ENCODE measurements at places on chromosomes 7 and 10. TPM values are rescaled to one million over a fixed set of nuclear protein-coding genes. Genes with fewer than 3 reads are reported as not detected.
A peak's percentile ranks its signal among the peaks of the same experiment; 100 is the strongest.

DNA sequence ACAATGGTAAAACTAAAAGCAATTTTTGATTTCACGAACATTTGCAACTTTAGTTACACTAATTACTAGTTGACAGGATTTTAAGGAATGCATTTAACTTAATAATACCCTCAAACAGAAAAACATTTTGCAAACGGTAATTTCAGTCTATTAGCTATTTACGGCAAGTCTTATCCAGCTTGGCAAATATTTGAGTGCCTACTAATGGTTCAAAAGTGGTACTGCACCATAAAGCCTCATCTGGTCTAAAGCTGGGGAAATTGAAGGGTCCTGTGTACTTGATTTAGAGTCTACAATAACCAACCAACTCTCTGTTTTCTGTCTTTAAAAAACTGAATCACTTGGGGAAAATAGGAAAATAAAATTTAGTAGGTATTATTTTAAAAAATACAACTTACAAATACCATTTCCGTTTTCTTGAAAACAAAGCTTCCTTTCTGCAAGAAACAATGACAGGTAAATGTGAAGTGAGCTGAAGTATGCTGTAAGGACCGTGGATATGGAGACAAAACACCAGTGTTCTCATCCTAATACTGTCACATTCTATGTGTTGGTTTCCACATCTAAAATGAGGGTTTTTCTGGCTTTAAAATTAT is 142.3 kb downstream of the VPS50 start:
- peak; percentile 54 for DNase-seq

DNA sequence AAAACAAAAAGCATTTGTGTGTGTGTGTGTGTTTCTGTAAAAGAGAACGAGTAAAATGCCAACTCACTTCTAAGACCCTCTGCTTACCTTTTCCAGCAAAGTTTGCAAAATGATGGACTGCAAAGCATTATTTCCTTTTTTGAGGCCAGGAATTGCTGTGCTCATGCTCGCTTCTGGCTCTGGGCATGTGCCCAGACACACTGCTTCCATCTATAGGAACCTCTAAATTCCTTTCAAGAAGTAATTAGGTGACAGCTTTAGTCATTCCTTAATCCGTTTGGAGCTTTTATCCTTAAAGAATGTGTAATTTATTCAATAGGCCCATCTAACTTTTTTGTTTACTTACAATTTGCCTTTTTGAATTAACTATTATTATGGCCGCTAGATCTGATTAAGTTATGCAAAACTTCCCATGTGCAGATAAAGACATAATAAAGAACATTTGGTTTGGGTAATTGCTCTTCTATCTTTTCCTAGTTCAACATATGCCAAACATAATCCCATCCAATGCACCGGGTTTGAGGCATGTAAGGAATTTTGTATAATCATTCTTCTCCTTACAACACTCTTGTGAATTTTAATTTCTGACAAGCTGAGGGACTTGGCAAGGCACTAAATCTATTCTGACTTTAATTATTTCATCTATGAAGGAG is 34.7 kb downstream of the A1CF start:
- no peak for DNase-seq

DNA sequence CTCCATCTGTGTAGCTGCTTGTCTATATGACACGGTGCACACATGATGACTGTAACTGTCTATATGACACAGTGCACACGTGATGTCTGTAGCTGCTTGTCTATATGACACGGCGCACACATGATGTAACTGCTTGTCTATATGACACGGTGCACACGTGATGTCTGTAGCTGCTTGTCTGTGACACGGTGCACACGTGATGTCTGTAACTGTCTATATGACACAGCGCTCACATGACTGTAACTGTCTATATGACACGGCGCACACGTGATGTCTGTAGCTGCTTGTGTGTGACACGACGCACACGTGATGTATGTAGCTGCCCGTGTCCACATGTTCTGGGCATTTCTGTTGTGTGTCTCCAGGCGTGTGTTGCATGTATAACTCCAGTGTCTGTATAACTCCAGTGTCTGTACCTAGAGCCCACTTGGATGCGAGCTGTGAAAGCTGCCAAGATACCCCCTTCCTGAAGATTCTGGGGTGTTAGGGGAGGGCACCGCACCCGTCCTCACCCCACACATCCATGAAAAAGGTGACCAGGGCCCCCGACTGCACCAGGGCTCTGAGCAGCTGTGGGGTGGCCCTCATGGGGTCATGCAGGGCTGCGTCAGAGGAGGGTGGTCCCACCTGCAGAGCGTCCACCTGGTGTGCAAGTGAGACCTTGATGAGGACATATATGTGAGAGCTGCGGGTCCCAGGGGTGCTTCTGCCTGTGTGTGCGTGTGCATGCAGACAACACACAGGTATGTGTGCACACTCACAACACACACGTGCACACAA is 137.9 kb downstream of the ELFN1 start:
- no peak for DNase-seq

GRCh38 chr7:157211690-157212089 is 73.0 kb downstream of the UBE3C start:
- DNase-seq, result peak; percentile 87

DNA sequence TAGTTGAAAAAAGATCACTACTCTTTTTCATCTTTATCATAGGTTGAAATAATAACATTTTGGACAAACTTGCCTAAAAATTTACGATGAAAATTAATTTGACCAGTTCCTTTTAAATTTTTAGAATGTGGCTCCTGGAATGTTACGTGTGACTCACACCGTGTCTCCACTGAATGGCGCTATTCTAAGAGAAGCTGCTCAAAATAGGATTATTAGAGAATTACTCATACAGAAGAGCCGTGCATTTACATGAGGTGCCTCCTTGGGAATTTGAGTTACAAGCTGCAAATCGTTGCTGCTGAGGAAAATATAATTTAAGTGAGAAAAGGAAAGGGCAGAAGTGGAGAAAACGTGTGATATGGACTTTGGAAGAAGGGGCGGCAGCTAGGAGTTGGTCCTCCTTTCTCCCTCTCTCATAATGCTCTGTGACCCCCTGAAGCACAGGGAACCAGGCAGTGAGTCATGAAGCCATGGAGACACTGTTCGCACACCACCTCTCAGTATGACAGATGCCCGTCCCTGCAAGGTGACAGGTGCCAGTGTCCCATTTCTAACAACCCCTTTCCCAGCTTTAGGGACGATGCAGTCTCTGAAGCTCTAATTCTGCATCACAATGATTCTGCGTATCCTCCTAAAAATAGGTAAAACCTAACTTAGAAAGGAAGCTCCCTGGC is 323.2 kb upstream of the COBL start:
- no peak for DNase-seq

DNA sequence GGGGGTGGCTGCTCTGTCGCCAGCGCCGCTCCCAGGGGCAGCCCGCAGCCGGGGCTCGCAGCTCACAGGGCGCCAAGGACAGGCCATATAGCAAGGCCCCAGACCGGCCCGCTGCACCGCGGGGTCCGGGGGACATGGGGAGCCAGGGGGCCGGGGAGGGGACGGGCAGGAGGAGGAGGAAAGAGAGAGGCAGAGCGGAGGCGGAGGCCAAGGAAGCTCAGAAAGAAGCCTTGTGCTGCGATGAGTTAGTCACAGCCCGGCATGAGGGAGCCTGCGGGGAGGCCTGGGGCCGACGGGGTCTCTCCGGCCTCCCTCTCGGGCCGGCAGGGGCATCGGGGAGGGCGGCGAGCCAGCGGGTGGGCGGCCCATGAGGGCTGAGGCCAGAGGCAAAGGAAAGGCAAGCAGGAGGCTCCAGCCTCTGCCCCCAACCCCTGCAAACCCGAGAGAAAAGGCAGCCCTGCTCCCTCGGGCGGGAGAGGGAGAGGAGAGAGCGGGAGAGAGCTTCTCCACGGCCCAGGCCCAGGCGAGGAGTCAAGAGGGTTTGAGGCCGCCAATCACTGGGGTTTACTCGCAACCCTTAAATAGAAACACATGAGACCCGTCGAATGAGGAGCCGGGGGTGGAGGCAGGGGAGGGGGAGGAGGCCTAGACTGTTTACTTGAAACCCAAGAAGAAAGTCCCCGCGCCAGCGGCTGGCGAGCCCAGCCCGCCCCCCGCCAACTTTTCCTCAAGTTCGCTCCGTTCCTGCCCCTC is 167.9 kb downstream of the NEURL1 start:
- DNase-seq, result peak; percentile 98

- peak; percentile 31 for DNase-seq
Observed at GRCh38 chr10:51109801-51110533, 35.7 kb downstream of the PRKG1 start.

GRCh38 chr10:37975401-37975991 is 951 bp downstream of the ZNF25 start:
- DNase-seq, result peak; percentile 16

GRCh38 chr10:102413053-102413705 is 5.4 kb downstream of the PSD start:
- no peak for DNase-seq

- peak; percentile 37 for DNase-seq
Observed at GRCh38 chr10:33196710-33197491, 137.6 kb downstream of the NRP1 start.

DNA sequence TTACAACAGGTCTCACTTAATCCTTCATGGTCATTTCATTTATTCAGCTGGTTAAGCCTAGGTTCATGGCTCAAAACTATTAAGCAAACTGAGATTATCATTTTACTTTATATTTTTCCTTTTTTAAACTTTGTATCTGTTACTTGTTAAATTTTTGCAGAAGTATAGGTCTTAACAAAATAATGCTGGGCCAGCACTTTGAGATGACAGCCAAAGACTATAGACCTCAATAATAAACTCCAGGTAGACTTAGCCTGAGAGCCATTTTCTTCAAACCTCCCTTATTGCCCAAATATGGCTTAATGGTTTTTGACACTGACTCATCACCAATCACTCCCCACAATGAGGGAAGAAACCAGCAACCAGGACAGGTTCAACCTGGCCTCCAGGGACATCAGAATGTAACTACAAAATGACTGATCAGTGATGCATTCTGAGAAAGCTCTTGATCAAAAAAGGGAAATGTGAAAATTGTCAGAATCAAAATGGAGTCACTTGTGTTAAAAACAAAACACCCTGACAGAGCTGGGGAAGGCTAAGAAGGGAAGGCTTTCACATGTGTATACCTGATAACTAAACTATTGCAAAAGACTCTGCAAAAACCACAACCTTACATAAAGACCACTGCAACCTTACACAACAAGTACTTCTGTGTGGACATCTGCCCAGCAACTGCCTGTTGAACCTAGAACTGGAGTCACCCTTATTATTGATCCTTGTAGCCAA is 2.1 kb upstream of the CCDC126 start:
- peak; percentile 15 for DNase-seq

DNA sequence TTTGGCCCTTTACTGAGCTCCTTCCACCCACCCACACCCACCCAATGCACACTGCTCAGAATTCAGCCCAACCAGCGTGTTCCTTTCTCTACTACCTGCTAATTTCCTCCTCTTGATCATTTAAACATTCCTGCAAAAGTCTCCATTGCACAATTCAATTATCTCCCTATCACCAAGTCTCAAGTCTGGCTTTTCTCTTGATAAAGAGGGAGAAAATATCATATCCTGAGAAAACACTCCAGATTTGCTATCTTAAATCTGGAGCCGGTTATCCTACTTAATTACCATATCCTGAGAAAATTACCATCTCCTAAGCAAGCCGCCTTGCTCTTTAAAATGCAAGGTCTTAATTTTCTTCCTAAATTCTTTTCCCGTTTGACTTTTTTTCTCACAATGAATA is 505.5 kb downstream of the XPNPEP1 start:
- DNase-seq, result no peak

GRCh38 chr7:2516194-2516555 is 3.4 kb upstream of the LFNG start:
- DNase-seq, result no peak

DNA sequence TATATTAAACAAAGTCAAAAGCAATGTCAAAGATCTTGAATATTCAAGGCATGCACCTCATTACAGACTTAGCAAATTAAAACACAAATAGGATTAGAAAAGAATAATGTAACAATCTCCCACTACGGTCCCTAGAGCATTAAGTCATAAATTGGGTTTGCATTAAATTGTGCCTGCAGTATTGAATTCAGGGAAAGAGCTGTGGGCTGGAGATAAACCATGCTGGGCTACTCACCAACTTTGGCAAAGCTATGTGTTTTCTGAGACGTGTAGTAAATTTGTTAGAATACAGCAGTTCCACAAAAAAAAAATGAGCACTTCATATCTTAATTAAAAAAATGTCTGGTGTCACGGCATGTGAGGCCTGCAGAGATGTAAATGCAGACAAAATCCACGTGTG is 241.6 kb downstream of the SNX10 start:
- no peak for DNase-seq

- no peak for DNase-seq
Observed at GRCh38 chr10:124596116-124596785, 134.6 kb downstream of the LHPP start.

GRCh38 chr10:89382757-89383156 is 4.9 kb downstream of the IFIT1B start:
- no peak for DNase-seq

- DNase-seq, result no peak
Observed at GRCh38 chr10:75110006-75110632, 1.3 kb upstream of the SAMD8 start.

GRCh38 chr7:27734583-27734982 is 5.4 kb upstream of the TAX1BP1 start:
- DNase-seq, result no peak

DNA sequence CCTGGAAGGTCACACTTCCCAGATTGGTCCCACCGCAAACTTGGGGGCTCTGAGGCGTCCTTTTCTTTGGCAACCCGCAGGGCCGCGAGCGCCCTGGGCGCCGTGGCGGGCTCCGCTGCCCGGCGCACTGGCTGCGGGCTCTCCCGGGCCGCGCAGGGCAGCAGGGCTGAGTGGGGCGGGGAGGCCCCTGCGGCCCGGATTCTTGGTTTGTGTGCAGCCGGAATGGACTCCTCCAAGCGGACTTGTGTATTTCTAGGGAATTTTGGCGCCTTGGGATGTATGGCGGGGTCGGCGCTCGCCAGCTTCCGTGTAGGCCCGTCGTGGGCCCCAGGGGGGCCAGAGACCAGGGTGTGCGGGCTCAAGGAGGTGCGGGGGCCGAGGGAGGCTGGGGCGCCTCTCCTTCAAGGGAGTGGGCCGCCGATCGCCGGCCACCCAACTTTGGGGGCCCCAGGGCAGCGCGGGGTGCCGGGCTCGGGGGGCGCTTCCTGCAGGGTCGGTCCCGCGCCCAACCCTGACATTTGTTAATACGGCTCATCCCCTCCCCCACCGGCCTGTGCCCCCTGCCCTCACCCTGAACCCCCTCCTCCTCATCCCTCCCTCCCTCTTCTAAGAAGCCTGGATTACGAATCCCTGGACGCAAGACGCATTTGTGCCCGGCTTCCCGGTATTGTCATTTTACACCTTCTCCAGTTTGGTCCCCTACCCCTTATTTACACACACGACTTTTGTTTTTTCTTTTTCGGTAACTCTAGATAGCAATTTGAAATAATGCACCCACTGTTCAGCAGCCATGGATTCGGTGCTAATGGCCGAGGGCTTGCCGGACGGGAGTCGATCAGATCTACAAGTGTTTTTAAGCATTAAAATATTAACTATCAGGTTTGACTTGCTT is 2.5 kb downstream of the TCF7L2 start:
- DNase-seq, result peak; percentile 39

- DNase-seq, result no peak
Observed at GRCh38 chr10:47339759-47340607, 8.2 kb upstream of the RBP3 start.

- peak; percentile 82 for DNase-seq
Observed at GRCh38 chr7:83677180-83677866, 28.4 kb upstream of the SEMA3E start.

- DNase-seq, result no peak
Observed at GRCh38 chr10:90788968-90789367, 68.9 kb downstream of the HTR7 start.

Gene ACTR3C
- 7.4 TPM for total RNA-seq

Gene OR2A1
- total RNA-seq, result under 0.01 TPM

Gene HIBADH
- 36.4 TPM for total RNA-seq

Gene THSD7A
- total RNA-seq, result 1.6 TPM

Gene PPP1R3A
- not detected for total RNA-seq

Gene TUBAL3
- total RNA-seq, result not detected

Gene CPA1
- 0.32 TPM for total RNA-seq

Data from fibroblast of villous mesenchyme (primary cell).